ENCODE measurements at places on chromosomes 1 and 21.

- no peak for DNase-seq
These were observed 87.9 kb downstream of the MATN1 start for GRCh38 chr1:30635391-30635975.

GRCh38 chr1:5990913-5991312 is 1.3 kb downstream of the NPHP4 start:
- DNase-seq: no peak

DNA sequence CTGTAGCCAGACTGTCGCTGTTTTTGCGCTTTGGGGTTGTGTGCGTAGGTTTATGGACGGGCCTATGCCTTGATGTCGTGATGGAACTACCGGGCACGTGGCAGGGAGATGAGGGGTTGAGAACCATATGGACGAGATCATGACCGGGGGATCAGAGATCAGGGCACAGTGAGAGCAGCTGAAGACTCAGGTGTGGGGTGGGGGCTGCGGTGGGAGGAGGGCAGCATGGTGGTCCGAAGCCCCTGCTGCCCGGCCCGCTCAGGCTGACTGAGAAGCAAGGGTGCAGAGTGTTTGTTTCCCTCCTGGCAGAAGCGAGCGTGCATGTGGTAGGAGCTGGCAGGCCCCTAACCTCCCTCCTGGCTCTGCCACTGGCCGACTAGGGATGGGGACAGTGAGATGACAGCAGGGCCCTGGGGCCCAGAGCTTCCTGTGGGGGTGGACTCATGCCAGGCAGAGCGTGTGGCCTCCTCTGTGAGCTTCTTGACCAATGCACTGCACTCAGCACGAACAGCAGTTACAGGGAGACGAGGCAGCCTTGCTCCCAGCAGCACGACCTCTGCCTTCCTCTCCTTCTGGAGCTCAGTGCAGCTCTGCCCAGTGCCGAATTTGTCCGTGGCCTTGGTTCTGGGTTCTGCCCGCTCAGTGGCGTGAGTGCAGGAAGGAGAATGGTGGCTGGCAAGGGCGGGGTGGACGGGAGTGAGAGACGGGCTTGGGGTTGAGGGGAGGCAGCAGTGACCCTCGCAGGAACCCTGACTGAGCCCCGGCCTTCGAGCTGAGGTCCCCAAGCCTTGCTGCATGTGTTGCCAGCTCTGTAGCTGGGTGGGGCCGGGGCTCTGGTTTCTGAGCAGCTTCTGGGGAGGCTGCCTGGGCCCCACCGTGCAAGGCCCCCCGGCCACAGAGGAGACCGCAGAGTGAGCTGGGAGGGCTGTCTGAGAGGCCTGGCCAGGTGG is 22.2 kb upstream of the LRRC3 start:
- DNase-seq: no peak

- DNase-seq: no peak
These were observed 217.9 kb upstream of the VAMP3 start for GRCh38 chr1:7553042-7553690.

DNA sequence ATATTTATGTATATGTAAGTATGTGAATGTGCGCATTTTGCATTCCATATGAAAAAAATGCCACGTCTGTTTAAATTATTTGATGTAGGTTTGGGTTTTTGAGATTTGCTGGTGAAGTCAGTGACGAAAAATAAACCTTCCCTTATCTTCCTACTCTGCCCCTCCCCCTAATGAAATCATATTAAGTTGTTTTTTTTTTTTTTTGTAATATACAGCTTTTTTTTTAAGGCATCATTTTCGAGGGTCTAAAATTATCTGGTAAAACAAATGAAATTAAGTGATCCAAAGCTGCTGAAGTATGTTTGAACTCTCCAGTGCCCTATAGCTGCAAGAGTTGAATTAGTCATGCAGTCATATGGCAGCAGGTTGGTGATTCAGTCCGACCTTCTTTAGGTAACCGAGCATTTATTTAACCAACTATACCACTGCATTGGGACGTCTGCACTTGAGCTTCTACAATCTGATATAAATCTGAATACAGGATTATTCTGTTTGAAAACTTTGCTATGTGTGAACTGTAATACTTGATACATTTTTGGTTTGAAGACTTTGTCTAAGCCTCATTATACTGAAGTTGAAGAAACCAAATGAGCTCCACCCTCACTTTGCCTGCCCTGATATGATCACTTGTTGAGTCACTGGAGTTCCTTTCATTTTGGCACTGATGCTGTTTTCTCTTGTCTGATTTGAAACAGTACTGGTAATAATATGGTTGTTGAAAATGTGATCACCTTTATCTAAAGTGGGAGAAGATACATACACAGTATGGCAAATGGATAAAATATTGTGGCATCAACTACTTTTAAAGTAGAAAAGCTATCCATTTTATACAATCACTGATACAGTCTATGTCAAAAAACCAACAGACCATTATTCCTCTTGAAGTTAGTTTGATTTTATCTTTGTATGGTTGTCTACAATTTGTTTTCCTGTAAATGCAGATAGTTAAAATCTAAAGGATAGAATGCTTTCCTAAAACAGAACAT is 11.7 kb downstream of the PDIK1L start:
- no peak for DNase-seq

DNA sequence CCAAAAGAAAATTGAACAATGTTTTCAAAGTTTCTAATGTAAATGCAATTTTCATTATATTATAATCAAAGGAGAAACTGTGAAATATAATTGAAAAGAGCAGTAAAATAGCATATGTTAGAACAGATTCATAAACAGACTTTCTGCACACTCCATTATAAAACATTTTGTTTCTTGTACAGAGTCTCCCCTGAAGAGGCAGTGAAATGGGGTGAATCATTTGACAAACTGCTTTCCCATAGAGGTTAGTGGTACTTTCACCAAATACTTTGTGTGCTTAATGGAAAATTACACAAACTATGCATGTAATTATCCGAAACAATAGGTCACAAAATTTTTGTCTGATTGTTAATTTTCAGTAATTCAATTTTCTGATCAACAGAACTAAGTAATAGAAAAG is 1.9 kb downstream of the RGS18 start:
- DNase-seq: peak; percentile 44

GRCh38 chr21:38913893-38914527 is 108.3 kb downstream of the ETS2 start:
- no peak for DNase-seq

GRCh38 chr1:87450136-87450535 is 121.5 kb downstream of the LMO4 start:
- no peak for DNase-seq

GRCh38 chr21:43578677-43579303 is 80.5 kb downstream of the HSF2BP start:
- no peak for DNase-seq

GRCh38 chr1:160546942-160547341 is 23.9 kb upstream of the SLAMF6 start:
- no peak for DNase-seq

Data from Kasumi-1 (cell line).